A549 treated with CpdA at 1 μM for 4 hours (cell line): ENCODE measurements at places on chromosomes 7 and 10. TPM values are rescaled to one million over a fixed set of nuclear protein-coding genes. Genes with fewer than 3 reads are reported as not detected.

GOLGA7B gene
- 3.6 to 6.0 TPM (median 4.7 TPM) in 5 replicates for total RNA-seq

FGL2 gene
- total RNA-seq: not detected in 5 replicates

NEUROD6 gene
- total RNA-seq: not detected in 5 replicates

PNLIPRP2 gene
- total RNA-seq: 0.09 to 0.13 TPM (median 0.10 TPM) in 3 of 5 replicates, not detected in the others

SH2D4B gene
- total RNA-seq: 0.02 to 0.06 TPM in 2 of 5 replicates, not detected in the others

MKX gene
- total RNA-seq: not detected in 5 replicates

GPR158 gene
- 0.04 to 0.07 TPM (median 0.05 TPM) in 4 of 5 replicates, not detected in the other for total RNA-seq

UMAD1 gene
- total RNA-seq: 10.3 to 12.0 TPM (median 11.7 TPM) in 5 replicates

TDRD1 gene
- not detected in 5 replicates for total RNA-seq

GPR26 gene
- not detected in 5 replicates for total RNA-seq

PRF1 gene
- 0.05 TPM in 1 of 5 replicates, not detected in the others for total RNA-seq
